Brain (organoid and tissue), 16 donors: ENCODE measurements at places on chromosomes 5 and 9. TPM values are rescaled to one million over a fixed set of nuclear protein-coding genes. Genes with fewer than 3 reads are reported as not detected.
A peak's percentile ranks its signal among the peaks of the same experiment; 100 is the strongest.

DNA sequence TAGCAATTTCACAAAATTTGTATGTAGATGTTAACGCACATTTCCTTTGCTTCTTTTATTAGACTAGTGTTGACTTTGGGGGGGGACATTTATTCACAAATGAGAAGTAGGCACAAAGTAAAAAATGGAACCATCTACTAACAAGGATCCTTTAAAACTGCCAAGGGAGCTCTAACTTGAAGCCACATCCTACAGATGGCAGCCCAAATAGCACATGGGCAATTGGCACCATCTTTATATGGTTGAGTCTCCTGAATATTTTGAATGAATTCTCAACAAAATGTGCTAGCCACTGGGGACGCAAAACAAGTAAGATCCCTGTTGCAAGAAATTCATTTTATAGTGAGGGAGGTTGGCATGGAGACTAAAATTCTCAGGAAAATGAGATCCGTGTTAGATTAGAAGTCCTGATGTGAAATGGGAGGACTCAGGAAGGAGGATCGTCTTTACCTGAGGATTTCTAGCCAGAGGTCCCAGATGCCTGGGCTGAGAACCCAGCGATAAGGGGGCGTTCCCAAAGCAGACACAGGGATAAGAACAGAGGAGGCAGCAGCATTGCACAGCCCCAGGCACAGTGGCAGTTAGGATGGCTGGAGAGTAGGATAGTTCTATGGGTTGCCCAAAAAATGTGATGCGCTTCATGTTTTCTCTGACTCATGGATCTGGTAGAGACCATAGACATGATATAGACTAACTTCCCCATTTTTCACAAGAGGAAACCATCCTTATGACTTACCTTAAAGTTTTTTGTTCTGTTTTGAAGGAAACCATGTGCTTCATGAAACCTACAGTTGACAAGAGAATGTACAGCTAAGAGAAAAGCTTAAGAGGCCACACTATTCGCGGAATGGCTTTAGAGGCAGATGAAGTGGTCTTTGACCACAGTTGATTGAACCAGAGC is 37.4 kb downstream of the C9orf152 start:
- no peak for DNase-seq

- DNase-seq, result no peak
These were observed 133.5 kb downstream of the SGCD start for GRCh38 chr5:156460471-156460870.

- no peak for DNase-seq
These were observed 11.6 kb downstream of the UBLCP1 start for GRCh38 chr5:159274676-159275075.

GRCh38 chr5:57857696-57858095 is 375.1 kb upstream of the ACTBL2 start:
- DNase-seq, result no peak

- DNase-seq, result no peak
These were observed 33.0 kb downstream of the GADD45G start for GRCh38 chr9:89637787-89638186.

GRCh38 chr9:116230051-116230632 is 76.6 kb downstream of the PAPPA start:
- no peak for DNase-seq

DNA sequence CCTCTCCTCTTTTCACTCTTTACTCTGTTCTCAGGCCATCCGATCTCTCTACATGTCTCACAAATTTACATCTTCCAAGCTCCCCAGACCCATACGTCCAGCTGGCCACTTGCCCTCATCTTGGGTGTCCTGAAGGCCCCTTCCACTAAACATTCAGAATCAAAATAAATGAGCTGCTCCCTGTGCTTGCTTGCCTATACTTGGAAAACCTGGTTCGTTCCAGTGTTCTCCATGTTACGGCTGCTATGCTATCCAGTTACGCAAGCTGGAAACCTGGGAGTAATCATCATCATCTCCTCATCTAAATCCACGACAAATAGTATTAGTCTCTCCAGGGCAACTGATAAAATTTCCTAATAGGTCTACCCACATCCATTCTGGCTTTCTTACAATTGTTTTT is 165.0 kb upstream of the FBXL17 start:
- no peak for DNase-seq

- DNase-seq, result no peak
These were observed 3.3 kb upstream of the GDA start for GRCh38 chr9:72145733-72146505.

GRCh38 chr9:130320723-130321481 is 55.3 kb downstream of the HMCN2 start:
- no peak for DNase-seq

DNA sequence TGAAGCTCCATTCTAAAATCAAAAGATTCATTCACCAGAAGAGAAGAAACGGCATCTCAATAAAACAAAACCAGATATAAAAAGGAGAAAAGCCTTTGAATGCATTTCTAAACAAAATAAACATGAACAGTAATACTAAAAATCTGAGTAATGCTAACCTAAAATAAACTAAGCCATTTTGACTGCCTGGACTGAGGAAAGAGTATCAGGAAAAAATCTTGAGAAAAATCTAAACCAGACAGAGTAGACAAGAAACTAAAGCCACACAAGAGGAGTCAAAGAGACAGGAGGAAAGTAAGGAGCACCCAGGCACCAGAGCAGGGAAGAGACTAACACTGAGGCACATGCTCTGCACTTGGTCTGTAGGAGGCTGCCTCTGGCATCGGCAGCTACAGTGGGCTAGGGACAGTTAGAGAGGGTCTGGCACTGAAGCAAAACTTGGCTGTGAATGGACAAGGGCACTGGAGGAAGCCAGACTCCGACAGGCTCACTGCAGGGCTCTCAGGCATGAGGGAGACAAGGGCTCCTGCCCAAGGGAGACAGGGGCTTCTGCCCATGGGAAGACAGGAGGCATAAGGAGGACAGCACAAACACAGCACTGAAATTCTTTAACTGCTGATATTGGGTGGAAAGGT is 50.2 kb downstream of the DROSHA start:
- no peak for DNase-seq

DNA sequence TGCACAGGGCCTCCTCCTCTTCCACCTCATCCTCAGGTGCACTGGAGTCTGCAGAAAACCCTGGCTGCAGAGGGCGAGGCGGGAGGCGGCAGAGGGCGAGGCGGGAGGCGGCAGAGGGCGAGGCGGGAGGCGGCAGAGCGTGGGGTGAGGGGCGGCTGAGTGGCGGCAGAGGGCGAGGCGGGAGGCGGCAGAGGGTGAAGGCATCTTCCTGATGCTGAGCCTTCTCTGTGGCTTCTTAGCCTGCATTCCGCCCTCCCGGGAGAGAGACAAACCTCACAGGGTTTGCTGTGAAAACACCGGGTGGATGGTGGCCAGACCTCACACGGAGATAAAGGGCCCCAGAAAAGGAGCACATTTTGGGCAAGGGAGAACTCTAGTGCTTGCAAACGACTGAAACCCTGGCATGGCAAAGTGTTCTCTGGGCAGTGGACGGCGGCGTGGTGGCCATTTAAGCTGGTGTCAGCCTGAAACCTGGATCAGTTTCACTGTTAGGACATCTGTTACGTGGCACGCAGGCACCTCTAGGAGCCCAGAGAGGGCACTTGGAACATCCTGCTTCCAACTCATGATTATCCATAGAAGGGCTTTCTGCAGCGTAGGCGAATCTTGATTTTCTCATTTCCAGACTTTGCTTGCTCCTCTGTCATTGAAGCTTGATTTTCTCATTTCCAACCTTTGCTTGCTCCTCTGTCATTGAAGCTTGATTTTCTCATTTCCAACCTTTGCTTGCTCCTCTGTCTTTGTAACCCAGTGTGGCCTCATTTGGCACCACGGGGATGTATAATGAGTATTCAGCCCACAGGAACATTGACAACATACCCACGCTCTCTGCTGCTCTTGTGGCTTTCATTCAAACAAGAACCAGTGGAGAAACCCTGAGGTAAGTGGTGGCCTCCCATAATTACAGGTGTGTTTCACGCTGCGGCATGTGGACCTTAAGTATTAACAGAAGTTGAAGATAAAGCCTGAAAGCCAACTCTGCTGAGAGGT is 16.3 kb upstream of the PLEKHG4B start:
- no peak for DNase-seq

- no peak for DNase-seq
These were observed 25.6 kb upstream of the SUSD1 start for GRCh38 chr9:112200711-112201110.

DNA sequence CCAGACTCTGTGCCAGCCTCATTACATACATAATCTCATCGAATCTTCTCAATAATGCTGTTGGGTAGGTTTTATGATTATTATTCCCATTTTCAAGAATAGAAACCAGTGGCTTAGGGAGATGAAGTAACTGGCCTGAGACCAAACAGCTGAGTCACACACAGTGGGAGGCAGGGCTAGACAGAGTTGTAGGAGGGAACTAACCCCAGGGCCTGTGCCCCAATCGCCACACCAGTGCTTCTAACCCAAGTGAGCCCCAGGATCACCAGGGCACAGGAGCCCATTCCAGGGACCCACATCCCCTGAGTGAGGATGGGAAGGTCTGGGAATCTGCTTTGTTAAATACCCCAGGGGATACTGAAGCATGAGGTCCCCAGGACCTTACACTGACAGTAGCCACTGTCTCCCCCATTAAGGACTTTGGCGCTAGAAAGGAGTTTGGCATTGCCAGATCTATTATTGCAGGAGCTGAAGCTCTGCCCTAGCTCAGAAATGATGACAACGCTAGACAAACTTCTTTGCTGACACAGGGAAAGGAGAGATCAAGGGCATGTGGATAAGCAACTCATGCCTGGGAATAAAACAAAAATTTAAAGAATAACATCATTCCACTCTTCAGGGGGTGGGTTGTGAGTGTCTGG is 63.8 kb upstream of the PPARGC1B start:
- no peak for DNase-seq

- DNase-seq, result no peak
These were observed 760 bp downstream of the ALDH1B1 start for GRCh38 chr9:38393128-38393796.

- no peak for DNase-seq
These were observed 105.8 kb downstream of the ROR2 start for GRCh38 chr9:91844190-91844589.

- DNase-seq, result no peak
These were observed 65.8 kb downstream of the SEMA6A start for GRCh38 chr5:116508835-116509234.

DNA sequence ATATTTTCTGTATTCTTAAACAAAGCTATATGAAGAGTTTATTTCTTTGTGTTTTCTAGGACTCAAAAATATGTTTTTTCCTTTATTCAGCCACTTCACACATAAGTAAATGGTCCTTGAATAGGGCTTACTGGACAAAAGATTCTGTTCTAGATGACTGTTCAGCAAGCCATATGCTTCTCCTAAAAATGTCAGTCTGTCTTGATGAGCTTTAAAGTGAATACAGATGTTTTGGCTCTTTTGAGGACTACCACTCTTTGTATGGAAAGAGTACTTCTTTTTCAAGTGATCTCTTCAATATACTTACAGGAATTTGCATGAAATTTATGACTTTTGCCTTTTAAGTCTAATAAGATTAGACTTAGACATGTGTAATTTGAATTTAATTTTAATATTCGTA is 8.4 kb downstream of the NDUFS4 start:
- no peak for DNase-seq

GRCh38 chr9:117412006-117412715 is 2.7 kb downstream of the ASTN2 start:
- DNase-seq, result no peak

GRCh38 chr5:125043781-125044391 is 297.4 kb upstream of the ZNF608 start:
- DNase-seq, result peak; percentile 83

- DNase-seq, result no peak
These were observed 30.6 kb downstream of the SNX2 start for GRCh38 chr5:122805481-122805880.

- no peak for DNase-seq
These were observed 29.6 kb downstream of the SAR1B start for GRCh38 chr5:134603059-134603458.

DNA sequence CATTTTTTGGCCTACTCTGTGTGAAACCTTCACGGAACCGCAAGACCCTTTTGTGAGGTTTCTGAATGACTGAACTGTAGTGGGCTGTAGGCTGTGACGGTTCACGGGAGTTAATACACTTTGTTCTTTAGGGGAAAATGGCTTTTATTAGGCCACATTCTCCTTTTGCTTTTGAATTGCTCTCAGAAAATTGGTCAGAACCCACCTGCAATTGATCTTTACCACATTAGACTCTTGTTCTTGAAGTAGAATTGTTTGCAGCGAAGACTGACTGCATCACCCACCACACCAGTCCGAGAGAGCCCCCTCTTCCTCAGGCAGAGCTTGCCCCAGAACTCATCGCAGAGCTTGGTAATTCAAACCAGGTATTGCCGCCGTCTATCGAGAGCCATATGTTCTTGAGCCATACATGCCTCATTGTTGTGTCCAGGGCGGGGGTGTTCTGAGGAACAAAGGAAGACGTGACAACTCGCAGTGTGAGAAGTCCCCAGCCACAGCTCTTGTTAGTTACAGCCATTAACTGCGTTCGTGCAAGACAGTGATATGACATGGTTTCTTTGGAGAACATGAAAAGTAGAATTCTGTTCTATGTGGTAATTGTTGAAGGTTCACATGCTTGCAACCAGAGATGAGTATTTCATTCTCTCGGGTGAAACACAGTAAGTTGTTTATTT is 166.4 kb upstream of the OTULINL start:
- DNase-seq, result peak; percentile 55

DNA sequence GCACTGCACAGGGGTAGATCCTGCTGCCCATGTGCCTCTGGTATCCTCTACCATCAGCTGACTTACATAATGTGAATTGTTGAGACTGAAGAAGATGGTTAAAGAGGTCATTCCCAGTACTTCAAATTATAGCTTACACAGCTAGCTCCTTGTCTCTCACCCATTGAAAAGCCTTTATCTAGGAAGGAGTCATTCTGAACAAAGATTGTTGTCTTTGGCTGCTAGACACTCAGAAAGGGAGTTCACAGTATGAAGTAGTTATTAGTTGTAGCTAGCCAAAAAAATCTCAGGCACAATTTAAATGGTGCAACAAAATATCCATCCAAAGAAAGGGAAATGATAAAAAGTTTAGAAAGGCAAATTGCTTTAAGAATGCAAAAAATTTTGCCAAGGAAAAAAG is 102.0 kb upstream of the NREP start:
- DNase-seq, result no peak

- DNase-seq, result no peak
These were observed 36.3 kb upstream of the HAND1 start for GRCh38 chr5:154514331-154514730.

- no peak for DNase-seq
These were observed 108.5 kb downstream of the ARHGAP26 start for GRCh38 chr5:142878638-142879037.

Gene SH3RF2
- polyA plus RNA-seq, result 0.34 TPM

Gene LCN2
- polyA plus RNA-seq, result not detected

Gene PFN3
- polyA plus RNA-seq, result not detected

Gene ANKRD20A1
- polyA plus RNA-seq, result not detected

Gene MEIKIN
- not detected for polyA plus RNA-seq

Gene C9orf50
- polyA plus RNA-seq, result 3.5 TPM

Gene FABP6
- 7.7 TPM for polyA plus RNA-seq
